Naive thymus-derived CD4-positive, alpha-beta T cell (primary cell): ENCODE measurements at places on chromosomes 3 and 15. TPM values are rescaled to one million over a fixed set of nuclear protein-coding genes. Genes with fewer than 3 reads are reported as not detected.

GRCh38 chr15:27514526-27514925, 543.5 kb downstream of the GABRG3 start:
- no peak for DNase-seq

DNA sequence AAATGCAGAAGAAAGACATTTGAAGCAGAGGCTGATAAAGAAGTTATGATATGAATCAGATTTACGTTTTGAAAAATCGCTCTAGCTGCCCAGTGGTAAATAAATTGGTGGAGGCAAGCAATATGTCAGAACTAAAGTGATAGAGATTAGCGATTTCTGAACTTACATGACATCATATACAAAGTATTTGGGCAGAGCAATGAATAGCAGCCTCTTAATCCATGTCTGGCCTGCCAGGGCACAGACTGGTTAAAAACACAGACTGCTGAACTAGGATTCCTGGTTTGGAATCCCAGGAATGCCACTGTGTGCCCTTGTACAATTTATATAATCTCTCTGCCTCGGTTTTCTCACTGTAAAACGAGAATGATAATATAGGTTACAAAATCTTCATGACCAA, 243.1 kb upstream of the SETMAR start:
- DNase-seq: no peak

The KIF15 gene
- total RNA-seq: 27.3 and 31.9 TPM in 2 replicates

The POLR2M gene
- total RNA-seq: 56.8 and 67.0 TPM in 2 replicates

GRCh38 chr3:174440253-174440701, 418.9 kb upstream of the NAALADL2 start:
- DNase-seq: no peak

The DNAJB8 gene
- total RNA-seq: not detected

DNA sequence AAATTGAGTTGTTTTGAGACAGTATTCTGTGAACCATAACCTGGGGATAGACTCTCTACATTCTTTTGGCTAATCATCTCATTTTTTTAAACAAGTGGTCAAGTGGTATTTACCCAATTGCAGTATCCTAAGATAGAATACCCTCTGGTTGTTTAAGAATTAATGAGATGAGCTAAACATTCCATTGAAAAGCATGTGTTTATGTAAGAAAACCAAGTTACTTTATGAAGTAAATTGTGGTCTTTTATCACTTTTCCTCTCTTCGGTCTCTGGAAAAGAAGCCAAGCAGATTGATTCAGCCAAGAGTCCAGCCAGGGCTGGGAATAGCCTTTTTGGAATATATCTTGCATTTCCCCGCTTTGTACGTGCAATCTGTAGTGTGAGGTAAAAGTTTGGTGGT, 185.7 kb upstream of the TOPAZ1 start:
- no peak for DNase-seq

GRCh38 chr3:27165321-27165721, 203.9 kb downstream of the NEK10 start:
- no peak for DNase-seq

GRCh38 chr15:31341496-31342195, 15.0 kb downstream of the KLF13 start:
- no peak for DNase-seq
